ENCODE measurements at places on chromosomes 16 and 17.

DNA sequence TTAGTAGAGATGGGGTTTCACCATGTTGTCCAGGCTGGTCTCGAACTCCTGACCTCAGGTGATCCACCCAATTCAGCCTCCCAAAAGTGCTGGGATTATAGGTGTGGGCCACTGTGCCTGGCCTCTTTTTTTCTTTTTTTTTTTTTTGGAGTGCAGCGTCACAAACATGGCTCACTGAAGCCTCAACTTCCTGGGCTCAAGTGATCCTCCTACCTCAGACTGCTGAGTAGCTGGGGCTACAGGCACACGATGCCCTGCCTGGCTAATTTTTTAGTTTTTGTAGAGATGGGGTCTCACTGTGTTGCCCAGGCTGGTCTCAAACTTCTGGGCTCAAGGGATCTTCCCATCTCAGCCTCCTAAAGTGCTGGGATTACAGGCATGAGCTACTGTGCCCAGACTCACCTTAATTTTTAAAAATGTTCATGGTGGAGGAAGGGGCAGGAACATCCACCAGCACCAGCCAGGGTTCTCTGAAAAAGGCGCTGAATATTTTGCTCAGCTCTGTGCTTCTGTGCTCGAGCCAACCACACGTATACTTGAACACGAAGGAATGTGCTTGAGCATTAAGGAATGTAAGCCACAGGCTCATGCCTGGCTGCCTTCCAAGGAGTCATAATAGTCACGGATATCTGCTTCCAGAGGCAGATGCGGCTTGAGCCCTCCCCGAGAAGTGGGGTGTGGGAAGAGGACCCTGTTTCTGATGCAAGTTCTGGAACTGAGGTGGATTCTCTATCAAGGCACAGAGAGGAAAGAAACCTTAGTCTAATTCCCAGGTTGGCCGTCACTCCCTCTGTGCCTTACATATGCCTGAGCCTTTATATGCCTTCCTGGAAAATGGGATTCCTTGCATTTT lies 65.5 kb upstream of the CREBBP start:
- DNase-seq = no peak

DNA sequence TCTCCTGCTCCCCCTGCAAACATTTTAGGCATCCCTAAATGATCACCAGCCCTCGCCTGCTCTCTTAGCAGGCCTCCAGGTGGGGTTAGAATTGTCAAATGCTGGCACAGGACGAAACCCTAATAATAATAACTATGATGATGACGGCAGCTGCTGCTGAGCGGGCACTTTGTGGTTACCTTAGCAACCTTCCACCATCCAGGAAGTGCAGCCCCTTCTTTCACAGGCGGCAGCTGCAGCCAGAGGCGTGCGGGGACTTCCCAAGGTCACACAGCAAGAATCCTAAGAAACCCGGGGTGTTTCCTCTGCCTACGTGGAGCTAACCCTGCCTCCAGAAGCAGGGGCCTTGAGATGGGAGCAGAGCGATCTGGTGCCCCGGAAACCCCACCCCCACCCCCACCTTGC lies 22.4 kb upstream of the EIF1 start:
- peak; percentile 61 for DNase-seq

DNA sequence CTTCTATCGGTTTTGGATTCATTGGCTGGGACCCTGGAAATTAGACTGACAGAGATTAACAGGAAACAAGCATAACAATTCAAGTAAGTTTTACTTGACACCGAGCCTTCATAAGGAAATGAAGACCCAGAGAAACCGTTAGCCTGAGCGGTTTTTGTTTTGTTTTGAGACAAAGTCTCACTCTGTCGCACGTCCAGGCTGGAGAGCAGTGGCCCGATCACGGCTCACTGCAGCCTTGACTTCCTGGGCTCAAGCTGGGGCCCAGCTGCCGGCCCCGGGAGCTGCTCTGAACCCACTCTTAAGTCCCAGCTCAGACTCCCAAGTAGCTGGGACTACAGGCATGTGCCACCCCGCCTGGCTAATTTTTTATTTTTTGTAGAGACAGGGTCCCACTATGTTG lies 321.3 kb downstream of the SEC14L1 start:
- no peak for DNase-seq

DNA sequence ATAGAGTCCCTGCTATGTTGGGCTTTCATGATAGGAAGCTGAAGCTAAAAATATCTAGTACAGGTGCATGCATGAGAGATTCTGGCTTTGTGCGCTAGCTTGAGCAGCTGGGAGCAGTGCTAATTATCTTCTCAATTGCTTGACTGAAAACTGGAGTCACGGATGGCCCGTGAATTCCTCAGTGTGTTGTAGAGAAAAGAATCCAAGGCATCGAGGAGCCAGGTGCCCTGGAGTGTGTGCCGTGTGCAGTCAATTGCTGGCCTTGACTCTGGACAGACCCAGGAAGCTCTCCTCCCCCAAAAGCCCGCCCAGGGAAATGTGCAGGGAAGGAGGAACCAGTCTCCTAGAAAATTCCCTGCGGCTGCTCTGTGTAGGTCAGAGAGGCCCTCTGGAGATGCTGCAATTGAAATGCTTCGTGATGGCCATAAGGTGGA lies 14.2 kb downstream of the LGALS3BP start:
- DNase-seq = no peak

GRCh38 chr16:85524630-85525419 lies 88.3 kb upstream of the GSE1 start:
- no peak for DNase-seq

DNA sequence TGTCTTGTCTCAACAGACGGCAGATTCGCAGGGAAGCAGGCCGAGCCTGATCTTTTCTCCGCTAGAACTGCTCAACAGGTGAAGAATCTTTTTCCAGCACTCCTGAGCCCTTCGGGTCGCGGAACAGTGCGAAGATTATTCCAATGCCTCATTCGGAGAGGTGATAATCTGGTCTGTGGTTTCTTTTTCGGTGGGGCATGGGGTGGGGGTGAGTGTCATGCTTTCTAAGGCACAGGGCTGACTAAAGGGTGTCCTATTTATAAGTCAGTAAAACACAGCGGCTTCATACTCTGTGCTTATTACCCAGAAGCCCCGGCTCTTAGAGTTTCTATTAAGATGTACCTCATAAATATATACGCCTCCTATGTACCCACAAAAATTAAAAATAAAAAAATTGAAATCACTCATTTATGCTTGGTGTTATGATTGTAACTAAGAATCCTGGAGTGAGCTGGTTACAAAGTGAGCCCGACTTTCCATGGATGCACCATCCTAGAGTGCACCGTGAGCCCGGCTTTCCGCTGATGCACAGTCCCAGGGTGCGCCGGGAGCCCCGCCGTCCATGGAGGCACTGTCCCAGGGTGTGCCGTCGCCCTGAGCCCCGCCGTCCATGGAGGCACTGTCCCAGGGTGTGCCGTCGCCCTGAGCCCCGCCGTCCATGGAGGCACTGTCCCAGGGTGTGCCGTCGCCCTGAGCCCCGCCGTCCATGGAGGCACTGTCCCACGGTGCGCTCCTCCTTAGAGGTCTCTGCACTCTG lies 164.9 kb downstream of the IRX3 start:
- no peak for DNase-seq

DNA sequence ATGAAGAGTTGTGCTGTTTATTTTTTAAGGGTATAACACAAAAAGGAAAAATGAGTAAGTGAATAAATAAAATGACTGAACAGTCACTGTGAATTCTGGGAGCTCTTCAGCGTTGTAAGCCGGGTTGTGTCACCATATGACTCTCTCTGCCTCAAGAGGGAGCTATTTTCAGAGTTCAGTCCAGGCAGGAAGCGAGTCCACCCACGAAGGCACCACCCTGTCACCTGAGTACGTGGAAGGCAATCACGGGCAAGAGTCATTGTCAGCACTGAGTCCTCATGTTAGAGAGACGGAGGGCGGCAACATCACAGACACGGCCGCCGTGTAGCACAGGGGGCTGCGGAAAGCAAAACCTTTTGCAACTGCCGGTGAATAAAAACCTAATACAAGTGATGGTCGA lies 227.6 kb downstream of the UTP18 start:
- no peak for DNase-seq

- DNase-seq = peak; percentile 44
These were observed 57.3 kb downstream of the RAP1GAP2 start for GRCh38 chr17:2853283-2854142.

GRCh38 chr17:81437191-81437651 lies 42.0 kb downstream of the BAHCC1 start:
- no peak for DNase-seq

- DNase-seq = no peak
These were observed 61.0 kb downstream of the CFDP1 start for GRCh38 chr16:75372236-75372856.

DNA sequence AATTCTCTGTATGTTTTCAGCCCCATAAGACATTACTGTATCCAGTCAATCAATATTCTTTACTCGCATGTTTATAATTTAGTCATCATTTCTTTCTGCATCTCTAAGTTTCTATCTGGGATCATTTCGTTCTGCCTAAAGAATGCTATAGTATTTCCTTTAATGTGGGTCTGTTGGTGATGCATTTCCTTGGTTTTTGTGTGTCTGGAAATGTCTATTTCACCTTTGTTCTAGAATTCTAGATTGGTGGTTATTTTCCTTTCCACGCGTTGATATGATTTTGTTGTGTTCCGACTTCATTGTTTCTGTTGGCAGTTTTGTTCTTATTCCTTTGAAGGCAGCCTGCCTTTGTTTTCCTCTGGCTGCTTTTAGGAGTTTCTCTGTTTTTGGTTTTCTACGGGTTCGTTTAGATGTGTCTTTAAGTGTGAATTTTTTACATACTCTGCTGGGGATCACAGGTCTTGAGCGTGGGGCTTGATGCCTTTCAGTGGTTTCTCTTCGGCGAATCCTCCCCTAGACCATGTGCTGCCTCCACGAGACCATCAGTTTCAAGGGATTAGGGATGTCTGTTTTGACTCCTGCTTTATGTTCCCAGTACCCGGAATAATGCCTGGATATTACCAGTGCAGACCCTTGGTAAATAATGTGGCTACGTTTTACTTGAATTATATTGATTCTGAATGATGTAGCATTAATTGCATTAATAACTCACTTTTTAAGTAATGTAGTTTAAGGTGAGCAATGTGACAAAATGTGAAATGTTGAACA lies 23.5 kb downstream of the POLR3E start:
- no peak for DNase-seq

GRCh38 chr17:28043296-28043695 lies 819 bp downstream of the NLK start:
- no peak for DNase-seq

- no peak for DNase-seq
These were observed 5.7 kb upstream of the SNAI3 start for GRCh38 chr16:88691924-88692560.

GRCh38 chr17:33652731-33653398 lies 359.8 kb upstream of the ASIC2 start:
- DNase-seq = no peak

DNA sequence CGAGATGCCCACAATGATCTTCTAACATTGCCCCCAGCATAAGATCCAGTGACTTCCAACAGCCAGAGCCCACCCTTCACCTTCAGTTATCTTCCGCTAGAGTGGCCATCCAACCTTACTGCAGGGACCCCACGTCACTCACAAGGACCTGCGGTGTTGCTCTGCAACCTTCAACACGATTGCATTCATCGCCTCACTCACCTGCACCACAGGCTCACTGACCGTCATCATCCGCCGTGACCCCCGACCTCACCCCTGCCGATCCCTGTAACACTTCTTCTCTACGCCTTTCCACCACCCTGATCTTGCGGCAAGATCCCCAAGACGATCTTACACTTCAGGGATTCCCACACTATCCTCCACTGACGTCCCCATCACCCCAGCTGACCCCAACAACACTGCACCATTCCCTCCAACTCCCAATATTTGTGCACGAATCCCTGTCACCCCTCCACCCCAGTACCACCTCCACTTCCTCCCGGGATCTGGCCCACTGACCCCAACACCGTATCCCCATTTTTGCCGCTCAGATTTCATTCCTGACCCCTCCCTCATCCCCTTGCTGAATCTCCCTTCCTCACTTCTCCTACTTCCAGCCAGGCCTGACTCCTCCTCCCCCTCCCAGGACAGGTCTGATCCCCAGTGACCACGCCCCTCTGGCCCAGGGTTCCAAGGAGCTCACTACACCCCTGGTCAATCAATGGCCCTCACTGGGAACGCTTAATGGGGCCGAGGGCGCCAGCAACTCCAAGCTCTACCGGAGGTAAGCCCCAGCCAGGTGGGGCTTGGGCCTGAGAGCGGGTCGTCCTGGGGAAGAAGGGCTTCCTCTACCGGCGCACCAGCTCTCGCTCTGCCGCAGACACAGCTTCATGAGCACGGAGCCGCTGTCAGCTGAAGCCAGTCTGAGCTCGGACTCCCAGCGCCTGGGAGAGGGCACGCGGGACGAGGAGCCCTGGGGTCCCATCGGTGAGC lies 7.6 kb downstream of the RUNDC3A start:
- DNase-seq = no peak

GRCh38 chr17:2822358-2822757 lies 26.1 kb downstream of the RAP1GAP2 start:
- no peak for DNase-seq

DNA sequence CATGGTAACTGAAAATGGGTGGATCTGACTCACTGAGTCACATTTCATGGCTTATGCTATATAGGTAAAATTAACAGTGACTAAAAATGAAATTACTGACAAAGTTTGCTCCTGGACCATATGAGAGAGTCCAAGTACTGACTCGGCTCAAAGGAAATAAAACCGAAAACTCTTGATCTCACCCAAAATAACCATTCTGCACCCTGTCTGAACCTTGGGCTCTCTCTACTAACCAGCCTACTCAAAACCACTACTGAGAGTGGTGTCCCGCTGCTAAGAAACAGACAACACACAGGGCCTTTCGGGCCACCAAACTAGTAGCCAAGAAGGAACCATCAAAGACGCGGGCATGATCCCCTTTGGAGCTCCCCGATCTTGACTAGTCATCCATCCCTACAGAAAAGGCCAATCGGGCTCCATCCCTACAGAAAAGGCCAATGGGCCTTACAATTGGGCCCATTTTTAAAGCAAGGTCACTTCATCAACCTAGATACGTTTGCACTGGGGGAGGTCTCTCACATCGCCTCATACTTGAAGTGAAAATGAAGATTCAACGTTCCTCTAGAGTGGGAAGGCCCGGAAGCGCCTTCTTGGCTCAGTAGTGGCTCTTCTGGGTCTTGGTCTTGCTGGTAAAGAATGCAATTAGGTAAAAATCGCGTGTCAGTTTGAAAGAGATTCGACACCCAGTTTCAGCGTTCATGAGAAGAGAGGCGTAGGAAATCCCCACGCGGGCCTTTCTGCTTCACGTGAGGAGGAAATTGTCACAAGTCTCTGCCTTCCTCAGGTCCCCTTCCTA lies 720 bp upstream of the ZPBP2 start:
- DNase-seq = peak; percentile 65

DNA sequence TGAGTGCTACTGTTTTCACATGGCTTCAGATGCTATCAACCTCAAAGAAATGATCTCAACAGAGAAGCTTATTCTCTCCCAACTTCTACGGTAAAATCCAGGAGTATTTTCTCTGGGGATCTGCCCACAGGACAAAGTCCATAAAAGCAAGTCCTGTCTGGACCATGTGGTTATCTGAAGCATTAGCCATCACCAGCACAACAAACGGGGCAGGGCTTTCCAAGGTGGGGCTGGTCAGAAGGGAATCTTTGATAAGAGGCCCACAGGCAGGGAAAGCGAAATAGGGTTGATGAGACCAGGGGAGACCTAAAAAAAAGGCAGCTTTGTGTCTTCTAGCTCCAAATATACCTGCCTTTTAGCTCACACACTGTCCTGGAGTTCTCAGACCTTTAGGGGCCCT lies 38.7 kb upstream of the CACNG3 start:
- no peak for DNase-seq

Measured in activated CD4-positive, CD25-positive, alpha-beta regulatory T cell treated with anti-CD3 and anti-CD28 coated beads, Interleukin-2, amount 50 U/mL, for 72 hours (primary cell).